Panc1 (cell line): ENCODE measurements at places on chromosomes 6 and 20.

GRCh38 chr20:35490736-35491181 is 35.4 kb downstream of the CEP250 start:
- no peak for DNase-seq

DNA sequence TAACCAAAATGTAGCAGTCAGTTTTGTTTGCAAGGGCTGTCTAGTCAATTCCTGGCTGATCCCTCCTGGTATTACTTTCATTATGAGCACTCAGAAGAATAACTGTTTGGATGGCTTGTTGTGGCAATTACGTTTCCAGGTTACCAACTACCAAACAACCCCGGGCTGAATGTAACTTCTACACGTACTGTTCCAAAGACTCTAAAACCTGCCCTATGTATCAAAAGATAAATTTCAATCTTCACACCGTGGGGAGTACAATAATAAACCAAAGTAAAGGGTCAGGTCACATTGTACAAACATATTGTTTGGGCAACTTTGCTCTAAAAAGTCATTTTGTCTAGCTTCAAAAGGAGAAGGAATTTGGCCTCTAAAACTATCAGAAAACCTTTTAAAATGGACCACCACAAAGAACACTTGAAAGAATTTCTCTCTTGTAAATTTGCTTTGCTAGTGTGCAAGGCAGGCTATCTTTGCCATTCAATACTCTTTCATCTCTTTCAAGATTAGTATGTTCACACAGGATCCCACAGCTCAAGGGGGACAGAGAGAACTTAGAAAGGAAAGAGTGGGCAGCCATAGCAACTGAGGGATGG is 27.6 kb downstream of the DCDC2 start:
- DNase-seq, result no peak

DNA sequence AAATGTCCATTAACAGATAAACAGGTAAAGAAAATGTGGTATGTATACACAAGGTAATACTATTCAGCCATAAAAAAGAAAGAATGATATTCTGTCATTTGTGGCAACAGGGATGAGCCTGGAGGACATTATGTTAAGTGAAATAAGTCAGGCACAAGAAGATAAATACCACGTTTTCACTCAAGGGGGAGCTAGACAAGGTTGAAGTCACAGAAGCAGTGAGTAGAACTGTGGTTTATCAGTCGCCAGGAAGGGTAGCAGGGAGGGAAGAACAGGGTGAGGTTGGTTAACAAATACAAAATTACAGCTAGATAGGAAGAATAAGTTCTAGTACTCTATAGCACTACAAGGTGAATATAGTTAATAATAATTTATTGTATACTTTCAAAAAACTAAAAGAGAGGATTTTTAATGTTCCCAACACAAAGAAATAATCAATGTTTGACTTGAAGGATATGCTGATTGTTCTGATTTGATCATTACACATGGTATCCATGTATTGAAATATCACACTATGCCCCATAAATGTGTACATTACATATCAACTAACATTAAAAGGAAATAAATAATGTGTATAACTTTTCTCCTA is 21.1 kb downstream of the RTN4IP1 start:
- peak; percentile 56 for DNase-seq

DNA sequence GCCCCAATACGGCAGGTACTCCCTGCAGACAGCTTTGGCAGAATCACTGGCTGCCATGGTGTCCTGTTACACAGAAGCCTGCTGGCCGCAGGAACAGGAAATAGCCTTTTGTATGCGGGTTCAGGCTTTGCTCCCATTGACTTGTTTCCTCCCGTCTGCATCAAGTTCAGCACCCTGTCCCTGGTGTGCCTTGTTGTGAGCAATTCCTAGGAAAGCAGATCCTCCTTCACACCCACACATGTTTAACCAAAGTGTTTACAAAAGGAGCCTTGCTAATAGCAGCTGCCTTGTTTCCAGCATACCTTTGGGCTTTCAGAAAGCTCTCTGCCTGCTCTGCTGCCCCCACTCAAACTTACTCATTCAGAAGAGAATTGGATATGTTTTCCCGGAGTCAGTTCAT is 127.2 kb upstream of the SUPT3H start:
- DNase-seq, result no peak

GRCh38 chr20:32743237-32744112 is at the start of gene COMMD7:
COMMD7 (minus strand) TSS chr20:32743467; CDS start chr20:32743391, 76 bp downstream.
- DNase-seq, result no peak

GRCh38 chr20:34553366-34553867 is 5.1 kb upstream of the MAP1LC3A start:
- no peak for DNase-seq

DNA sequence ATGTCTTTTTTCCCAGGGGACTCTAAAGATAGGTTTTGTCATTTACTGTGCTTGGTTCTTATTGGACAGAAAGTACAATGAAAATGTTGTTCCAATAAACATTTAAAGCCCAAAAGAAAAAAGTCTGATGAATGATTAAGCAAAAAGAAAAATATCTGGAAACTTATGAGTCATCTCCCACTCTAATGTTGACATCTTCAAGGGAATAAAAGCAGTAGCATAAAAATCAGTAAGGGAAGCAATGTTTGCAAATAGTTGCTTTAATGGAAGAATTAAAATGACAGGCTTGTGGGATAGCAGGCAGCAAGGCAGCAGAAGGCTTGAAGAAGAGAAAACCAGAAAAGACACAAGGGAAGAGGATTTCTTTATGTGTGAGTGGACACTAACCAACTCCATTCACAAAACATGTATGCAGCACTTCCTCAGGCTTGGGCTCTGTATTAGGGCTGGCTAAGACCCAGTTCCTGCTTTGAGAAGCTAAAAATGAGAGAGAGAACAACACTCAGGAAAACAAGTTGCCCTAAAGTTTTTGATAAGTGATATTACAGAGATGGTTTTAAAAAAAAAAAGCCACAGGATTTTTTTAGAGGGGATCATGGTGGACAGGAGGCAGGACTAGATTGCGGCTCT is 263.2 kb upstream of the NT5E start:
- DNase-seq, result no peak

- DNase-seq, result no peak
These were observed 158.3 kb downstream of the DOK5 start for GRCh38 chr20:54633374-54634355.

DNA sequence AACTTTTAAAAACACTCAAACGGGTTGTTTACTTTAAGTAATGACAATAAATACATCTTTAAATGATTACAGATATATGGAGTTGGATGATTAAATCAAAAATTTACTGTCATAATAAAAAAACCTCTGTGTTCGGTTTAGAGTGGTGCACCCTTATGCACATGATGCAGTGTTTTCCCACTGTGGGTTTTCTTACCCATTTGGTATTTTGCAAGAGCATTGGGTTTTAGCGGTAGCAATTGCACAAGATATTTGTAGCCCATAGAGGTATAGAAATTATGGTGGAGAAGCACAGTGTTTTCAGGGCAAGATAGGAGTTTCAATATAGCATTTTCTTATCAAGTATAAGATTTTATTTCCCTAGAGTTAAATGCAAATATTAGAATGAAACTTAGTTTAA is 410.8 kb upstream of the PLCB4 start:
- DNase-seq, result no peak

DNA sequence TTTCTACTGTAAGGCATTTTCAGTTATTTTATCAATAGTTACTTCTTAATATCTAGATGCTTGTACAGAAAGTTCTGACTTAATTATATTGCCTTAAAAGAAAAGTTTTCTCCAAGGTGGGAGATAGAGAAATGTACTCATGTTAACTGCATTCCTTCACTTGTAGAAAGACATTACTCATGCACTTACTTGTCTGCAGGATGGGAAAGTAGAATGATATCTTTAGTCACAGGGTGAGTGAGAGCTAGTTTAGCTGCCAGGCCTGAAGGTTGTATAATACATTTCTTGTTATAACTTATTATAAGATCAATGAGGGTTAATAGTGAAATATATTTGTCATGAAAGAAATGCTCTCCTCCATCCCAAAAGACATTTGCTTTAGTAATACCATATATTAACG is 92.1 kb downstream of the CRYBG1 start:
- no peak for DNase-seq

DNA sequence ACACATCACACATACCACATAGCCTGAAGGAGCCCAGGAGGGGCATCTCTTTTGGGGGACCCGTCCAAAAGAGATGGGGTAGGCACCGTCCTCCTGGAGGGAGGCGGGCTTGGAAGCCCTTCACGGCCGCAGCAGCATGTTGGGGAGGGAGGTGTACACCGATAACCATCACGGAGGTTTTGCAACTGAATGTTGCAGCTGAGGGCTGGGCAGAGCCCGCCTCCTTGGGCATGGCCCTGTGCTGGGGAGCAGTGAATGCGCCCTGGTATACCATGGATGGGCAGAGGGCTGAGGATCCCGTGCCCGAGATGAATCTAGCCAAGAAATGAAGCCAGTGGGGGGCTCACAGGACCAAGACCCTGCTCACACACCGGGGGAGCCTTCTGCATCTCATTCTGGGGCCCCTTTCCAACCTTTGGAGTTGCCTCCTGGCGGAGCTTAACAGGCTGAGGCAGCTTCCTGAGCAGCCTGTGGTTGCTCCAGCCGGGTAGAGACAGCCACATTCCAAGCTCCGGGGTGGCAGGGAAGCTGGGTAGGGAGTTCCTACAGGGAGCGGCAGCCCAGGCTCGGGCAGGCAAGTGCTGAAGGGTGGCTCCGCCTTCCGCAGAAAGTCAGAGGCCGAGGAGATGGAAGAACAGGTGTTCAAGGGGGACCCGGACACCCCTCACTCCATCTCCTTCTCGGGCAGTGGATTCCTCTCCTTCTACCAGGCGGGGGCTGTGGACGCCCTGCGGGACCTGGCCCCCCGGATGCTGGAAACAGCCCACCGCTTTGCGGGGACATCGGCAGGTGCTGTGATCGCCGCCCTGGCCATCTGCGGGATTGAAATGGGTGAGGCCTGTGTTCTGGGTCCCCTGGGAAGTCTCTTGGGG is at the start of gene PNPLA1:
TSS of gene PNPLA1 (plus strand) at position 227 of the 872 bp plus-strand sequence. CDS start at position 627, 400 bp downstream.
- no peak for DNase-seq

GRCh38 chr6:119205911-119206618 is 127.6 kb upstream of the FAM184A start:
- DNase-seq, result no peak

DNA sequence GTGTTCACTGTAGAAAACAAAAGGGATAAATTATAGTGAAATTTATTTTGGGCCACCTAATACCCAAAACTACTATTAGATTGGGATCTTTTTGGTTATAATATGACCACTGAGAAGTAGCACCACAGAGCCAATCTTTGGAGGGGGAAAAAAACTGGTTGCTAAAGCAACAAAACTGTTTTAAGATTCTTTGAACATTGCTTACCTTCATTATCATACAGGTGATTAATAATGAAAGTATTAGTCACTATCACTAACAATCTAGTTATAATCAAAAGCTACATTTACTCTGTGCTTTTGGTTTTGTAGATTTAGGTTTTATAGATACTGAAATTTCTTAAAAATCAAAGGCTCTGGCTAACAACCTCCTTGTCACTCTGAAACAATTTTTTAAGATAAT is 31.7 kb downstream of the STX7 start:
- no peak for DNase-seq

DNA sequence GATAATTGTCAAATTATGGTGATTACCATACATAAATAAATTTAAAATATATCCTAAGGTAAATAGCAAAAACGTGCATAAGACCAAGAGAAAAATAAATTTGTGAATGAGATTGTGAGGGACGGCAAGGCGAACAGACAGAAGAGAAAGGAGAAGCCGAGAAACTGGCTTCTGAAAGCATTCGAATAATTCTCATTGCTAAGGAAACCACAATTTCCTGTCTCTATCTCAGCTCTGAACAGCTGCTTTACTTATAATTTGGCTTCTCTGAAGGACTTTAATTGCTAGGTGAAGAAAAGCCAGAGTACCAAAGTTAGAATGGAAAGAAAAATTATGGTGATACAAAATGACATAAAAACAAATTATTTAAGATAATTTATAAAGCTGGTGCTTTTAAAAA is 79.0 kb upstream of the RGS17 start:
- DNase-seq, result no peak

- no peak for DNase-seq
These were observed 85.3 kb upstream of the LY86 start for GRCh38 chr6:6503191-6503590.

DNA sequence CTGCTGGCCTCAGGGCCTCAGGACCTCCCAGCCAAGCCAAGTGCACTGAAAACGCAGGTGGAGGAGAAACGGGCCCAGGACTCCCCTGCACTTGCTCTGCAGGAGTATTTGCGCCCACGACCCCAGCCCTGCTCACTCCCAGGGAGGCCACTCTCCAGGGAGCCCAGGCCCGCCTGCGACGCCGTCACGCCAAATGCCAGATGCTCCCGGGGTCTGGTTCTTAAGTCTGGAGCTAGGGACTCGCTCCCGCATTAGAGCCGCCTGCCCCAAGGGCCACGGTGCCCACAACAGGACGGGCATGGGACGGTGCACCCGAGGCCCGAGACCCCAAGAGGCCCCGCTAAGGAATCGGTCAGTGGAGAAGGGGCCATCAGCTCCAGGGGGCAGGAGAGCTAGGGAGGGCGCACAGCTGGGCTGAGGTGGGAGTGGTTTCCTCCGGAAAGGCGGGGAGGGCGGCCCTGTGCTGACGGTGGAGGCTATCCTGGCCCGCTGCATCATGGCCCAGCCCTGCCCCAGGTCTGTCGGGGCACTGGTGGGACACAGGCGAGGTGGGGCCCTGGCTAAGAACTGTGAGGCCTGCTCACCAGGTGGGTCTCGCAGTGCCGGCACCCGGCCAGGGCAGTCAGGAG is 44.1 kb upstream of the CHRNA4 start:
- DNase-seq, result no peak

DNA sequence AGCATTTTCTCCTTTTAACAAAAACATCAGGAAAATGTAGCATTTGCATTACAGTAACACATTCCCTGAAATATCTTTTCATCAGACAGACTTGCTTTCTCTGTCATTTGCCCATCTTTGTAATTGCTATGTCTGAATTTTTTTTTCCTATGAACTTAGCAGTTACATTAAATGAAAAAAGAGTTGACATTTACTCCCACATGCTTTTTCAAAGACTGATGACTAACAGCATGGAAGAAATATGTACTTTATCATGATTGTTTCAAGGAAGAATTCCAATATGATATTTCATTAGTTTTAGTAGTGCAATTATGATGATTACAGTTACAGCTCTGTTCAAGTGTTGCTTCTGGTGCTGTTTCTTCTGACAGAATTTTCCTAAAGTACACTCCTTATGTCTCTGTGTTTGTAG is 864.5 kb upstream of the MAN1A1 start:
- no peak for DNase-seq

- no peak for DNase-seq
These were observed 4.3 kb downstream of the BMP6 start for GRCh38 chr6:7730001-7730783.

GRCh38 chr6:37663019-37663810 is 34.5 kb downstream of the MDGA1 start:
- no peak for DNase-seq

- no peak for DNase-seq
These were observed 1.6 kb upstream of the TGIF2 start for GRCh38 chr20:36571564-36572504.

- DNase-seq, result no peak
These were observed 56.6 kb downstream of the RALGAPA2 start for GRCh38 chr20:20655883-20656282.

GRCh38 chr6:34810936-34811632 is 19.2 kb downstream of the BLTP3A start:
- peak; percentile 41 for DNase-seq
